PC-9 (cell line): ENCODE measurements at places on chromosomes 1 and 21. TPM values are rescaled to one million over a fixed set of nuclear protein-coding genes. Genes with fewer than 3 reads are reported as not detected.

Gene HAO2
- not detected in 2 replicates for total RNA-seq

Gene CLCA4
- not detected in 2 replicates for total RNA-seq

Gene ASCL5
- 0.24 and 0.38 TPM in 2 replicates for total RNA-seq

Gene C1orf185
- not detected in 2 replicates for total RNA-seq

Gene DMRTA2
- total RNA-seq: not detected in 2 replicates

Gene VANGL2
- total RNA-seq: 11.5 and 12.4 TPM in 2 replicates

Gene YBEY
- total RNA-seq: 13.8 and 17.3 TPM in 2 replicates

Gene ALG14
- 7.7 and 8.6 TPM in 2 replicates for total RNA-seq
